Bronchial smooth muscle cell (primary cell): ENCODE measurements at places on chromosomes 7 and 10. TPM values are rescaled to one million over a fixed set of nuclear protein-coding genes. Genes with fewer than 3 reads are reported as not detected.

Gene NUPR2
- not detected in 2 replicates for total RNA-seq

Gene CPEB3
- 0.32 and 0.43 TPM in 2 replicates for total RNA-seq

Gene IL6
- 0.94 and 3.3 TPM in 2 replicates for total RNA-seq

Gene INMT
- total RNA-seq: 14.3 and 17.0 TPM in 2 replicates

Gene IMPDH1
- total RNA-seq: 28.8 and 33.5 TPM in 2 replicates

Gene CNPY1
- not detected in 2 replicates for total RNA-seq

Gene SAP25
- 0.16 TPM in 1 of 2 replicates, not detected in the other for total RNA-seq

Gene AMZ1
- total RNA-seq: 0.32 and 0.43 TPM in 2 replicates

Gene FKBP6
- total RNA-seq: not detected in 2 replicates

Gene ADARB2
- total RNA-seq: under 0.01 TPM in 1 of 2 replicates, not detected in the other

Gene WEE2
- total RNA-seq: 0.17 TPM in 1 of 2 replicates, not detected in the other

Gene TMEM140
- 12.0 and 14.7 TPM in 2 replicates for total RNA-seq

Gene CALCR
- not detected in 2 replicates for total RNA-seq

Gene MALRD1
- total RNA-seq: 0.16 and 0.60 TPM in 2 replicates

Gene PKD2L1
- total RNA-seq: not detected in 2 replicates

Gene BAMBI
- total RNA-seq: 0.32 and 0.77 TPM in 2 replicates

Gene AUTS2
- total RNA-seq: 1.9 and 2.2 TPM in 2 replicates

Gene CYP26C1
- under 0.01 TPM in 2 replicates for total RNA-seq

Gene TRIM50
- total RNA-seq: not detected in 2 replicates

Gene C10orf105
- total RNA-seq: under 0.01 and 0.09 TPM in 2 replicates

Gene CDK13
- 36.7 and 40.9 TPM in 2 replicates for total RNA-seq

Gene ERVW-1
- not detected in 2 replicates for total RNA-seq

Gene NEBL
- total RNA-seq: 0.16 and 0.34 TPM in 2 replicates

Gene OR9A2
- total RNA-seq: not detected in 2 replicates

Gene AQP1
- 1.4 and 1.7 TPM in 2 replicates for total RNA-seq

Gene SPDYE2
- total RNA-seq: not detected in 2 replicates

Gene CYP2C18
- total RNA-seq: 0.09 TPM in 1 of 2 replicates, not detected in the other

Gene FAM221A
- total RNA-seq: 0.60 and 0.95 TPM in 2 replicates

Gene SLC13A4
- total RNA-seq: 0.16 and 0.26 TPM in 2 replicates

Gene HOXA13
- total RNA-seq: not detected in 2 replicates

Gene TSPAN12
- total RNA-seq: 2.0 and 3.9 TPM in 2 replicates

Gene TNS3
- 21.1 and 22.8 TPM in 2 replicates for total RNA-seq

Gene SNCG
- total RNA-seq: 7.2 and 69.4 TPM in 2 replicates

Gene ZNF488
- total RNA-seq: 0.34 TPM in 1 of 2 replicates, not detected in the other

Gene ATOH7
- total RNA-seq: not detected in 2 replicates

Gene CLDN4
- total RNA-seq: 0.32 and 0.43 TPM in 2 replicates

Gene HYCC1
- 118 and 123 TPM in 2 replicates for total RNA-seq

Gene HPSE2
- total RNA-seq: not detected in 2 replicates

Gene ETV1
- 6.6 and 28.7 TPM in 2 replicates for total RNA-seq

Gene PSMG3
- 22.7 and 23.6 TPM in 2 replicates for total RNA-seq

Gene SUV39H2
- total RNA-seq: 4.7 and 5.8 TPM in 2 replicates

Gene TFR2
- 0.26 TPM in 1 of 2 replicates, not detected in the other for total RNA-seq

Gene CHN2
- total RNA-seq: 0.09 and 0.32 TPM in 2 replicates

Gene SLC29A4
- 1.7 and 6.1 TPM in 2 replicates for total RNA-seq

Gene VWC2
- under 0.01 TPM in 1 of 2 replicates, not detected in the other for total RNA-seq

Gene AEBP1
- total RNA-seq: 16.6 and 20.2 TPM in 2 replicates

Gene FAM25G
- not detected in 2 replicates for total RNA-seq

Gene ADRB1
- total RNA-seq: not detected in 2 replicates
